BE2C (cell line): ENCODE measurements at places on chromosomes 1 and 21.

DNA sequence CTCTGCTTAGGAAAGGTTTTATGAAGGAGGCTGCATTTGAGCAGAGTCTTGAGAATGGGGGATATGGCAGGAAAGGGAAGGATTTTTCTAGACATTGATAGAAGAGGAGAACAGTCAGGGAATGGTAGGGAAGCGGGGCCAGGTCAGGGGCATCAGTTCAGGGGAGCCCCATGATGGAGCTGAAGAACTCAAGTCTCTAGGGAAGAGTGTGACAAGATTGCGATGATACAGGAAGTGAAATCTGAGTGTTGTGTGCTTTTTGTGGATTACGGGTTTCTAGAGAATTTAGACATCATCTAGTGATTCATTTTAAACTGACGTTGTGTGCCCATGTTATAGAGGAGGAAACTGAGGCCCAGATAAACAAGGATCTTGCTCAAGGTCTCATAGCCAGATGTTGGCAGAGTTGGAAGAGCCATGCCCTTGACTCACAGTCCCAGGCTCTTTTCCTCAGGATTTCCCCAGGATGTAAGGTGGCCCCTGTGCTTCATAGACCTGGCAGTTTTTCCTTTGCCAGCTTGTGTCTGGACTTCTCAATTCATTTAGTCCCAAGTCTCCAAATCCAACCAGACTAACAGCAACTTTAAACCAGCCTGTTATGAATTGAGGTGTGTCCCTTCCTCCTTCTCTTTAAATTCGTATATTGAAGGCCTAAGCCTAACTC, 130.3 kb downstream of the ROR1 start:
- DNase-seq = no peak

DNA sequence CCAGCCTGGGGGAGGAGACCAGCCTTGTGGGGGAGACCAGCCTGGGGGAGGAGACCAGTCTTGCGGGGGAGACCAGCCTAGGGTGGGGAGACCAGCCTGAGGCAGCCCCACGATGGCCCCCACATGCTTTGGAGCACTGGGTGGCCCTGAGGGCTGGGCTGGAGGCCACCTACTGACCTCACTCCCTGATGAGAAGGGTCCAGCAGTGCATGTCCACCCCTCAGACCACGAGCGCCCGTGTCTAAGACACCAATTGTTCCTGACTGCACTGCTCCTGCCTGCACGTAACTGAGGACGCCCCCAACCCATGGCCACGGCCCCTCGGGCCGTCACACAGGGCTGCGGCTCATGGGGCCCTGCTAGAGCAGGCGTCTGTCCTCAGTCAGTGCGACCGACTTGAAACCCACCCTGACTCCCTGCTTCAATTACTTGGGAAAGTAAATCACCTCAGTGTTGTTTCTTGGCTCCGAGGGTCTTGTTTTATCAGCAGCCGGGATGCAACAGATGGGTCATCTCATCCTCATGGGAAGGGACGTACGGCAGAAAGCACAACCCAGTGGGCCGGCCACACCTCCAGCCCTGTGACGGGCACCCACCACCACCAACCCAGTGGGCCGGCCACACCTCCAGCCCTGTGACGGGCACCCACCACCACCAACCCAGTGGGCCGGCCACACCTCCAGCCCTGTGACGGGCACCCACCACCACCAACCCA, at the start of gene SPATC1L:
SPATC1L (minus strand) TSS at position 550 of the 715 bp plus-strand sequence. CDS start 1,643 bp downstream, outside the sequence.
- DNase-seq = peak; percentile 77

DNA sequence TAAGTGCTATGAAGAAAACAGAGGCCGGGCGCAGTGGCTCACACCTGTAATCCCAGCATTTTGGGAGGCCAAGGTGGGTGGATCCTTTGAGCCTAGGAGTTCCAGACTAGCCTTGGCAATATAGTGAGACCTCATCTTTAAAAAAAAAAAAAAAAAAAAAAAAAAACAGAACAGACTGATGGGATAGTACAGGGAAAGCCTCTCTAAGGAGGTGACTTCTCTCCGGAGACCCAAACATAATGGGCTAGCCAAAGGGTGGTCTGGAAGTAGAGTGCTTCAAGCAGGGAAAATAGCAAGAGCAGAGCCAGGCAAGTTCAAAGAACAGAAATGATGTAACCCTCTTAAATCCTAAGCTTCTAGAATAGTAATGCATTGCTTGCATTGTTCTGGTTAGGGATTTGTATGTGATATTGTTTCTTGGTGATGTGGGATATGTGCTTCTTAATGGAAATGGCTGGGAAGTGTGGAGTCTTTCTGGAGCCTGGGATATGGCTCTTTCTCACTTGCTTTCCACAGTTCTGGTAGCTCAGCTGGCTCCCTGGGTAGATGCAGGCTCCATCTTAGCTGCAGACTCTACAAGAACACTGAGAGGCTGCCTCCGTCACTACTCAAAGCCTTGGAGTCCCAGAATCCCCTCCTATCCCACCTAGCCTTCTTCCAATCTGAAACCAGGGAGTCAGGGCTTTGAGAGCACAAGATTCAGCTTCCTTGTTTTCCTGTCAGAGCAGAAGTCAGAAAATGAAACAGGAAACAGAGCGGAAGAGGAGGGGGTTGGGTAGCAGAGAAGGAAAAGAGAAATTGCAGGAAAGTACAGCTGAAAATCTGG, 1.9 kb upstream of the PIGV start:
- no peak for DNase-seq

GRCh38 chr1:69421286-69421685, 146.4 kb upstream of the LRRC7 start:
- DNase-seq = no peak

DNA sequence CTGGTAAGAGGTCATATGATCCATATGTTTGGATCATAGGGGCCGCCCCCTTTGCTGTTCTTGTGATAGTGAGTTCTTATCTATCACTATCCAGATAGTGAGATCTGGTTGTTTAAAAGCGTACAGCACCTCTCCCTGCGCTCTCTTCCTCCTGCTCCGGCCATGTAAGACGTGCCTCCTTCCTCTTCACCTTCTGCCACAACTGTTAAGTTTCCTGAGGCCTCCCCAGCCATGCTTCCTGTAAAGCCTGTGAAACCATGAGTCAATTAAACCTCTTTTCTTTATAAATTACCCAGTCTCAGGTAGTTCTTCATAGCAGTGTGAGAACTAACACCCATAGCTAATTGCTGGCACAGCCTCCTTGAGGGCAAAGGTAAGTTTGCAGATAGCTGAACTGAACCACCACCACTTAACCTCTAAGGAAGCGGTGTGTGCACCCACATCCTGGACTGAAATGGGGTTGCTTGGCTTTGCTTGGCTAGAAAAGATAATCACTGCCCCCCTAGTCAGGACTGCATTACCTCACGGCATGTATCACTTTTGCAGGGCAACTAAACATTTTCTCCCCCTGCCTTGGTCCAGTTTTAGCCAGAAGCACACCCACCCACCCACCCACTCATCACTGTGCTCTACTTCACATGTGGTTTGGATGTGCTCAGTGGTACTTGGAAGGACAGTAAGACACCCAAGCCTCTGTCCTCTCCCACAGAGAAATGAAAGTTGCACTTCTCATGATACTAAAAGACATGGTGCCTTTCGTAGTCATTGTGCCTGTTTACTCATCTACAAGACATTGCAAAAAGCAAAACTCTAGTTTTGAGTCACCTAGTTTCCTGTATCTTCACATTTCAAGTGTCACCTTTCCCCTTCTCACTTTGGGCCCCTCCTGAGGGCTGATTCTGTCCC, 23.1 kb upstream of the PTAFR start:
- no peak for DNase-seq
